ENCODE measurements at places on chromosomes 4 and X.

DNA sequence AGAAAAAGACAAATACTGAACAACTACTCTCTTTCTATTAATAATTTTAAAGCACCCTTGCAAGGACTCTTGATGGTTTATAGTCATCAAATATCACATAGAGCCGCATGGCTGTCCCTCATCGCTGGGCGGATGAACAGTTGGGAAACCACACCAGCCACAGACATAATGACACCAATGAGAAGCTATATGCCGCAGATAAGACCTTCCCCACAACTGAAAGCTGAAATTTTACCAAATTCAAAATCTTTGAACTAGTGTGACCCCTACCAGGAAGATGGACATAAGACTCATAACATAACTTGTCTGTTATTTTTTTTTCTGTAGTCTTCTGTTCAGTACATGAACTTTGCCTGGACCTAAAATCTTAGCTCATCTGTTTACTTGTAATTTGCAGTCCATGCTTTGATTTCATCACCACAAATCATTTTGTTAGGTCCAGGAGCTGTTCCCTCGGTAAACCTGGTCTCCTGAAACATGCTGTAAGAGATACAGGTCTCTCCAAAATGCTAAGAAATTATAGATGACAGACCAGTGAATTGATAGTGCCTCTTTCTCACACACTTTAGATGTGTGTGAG is 157.3 kb upstream of the RAPGEF2 start:
- no peak for DNase-seq

GRCh38 chr4:8167291-8167690 is 8.7 kb upstream of the ABLIM2 start:
- DNase-seq: no peak

DNA sequence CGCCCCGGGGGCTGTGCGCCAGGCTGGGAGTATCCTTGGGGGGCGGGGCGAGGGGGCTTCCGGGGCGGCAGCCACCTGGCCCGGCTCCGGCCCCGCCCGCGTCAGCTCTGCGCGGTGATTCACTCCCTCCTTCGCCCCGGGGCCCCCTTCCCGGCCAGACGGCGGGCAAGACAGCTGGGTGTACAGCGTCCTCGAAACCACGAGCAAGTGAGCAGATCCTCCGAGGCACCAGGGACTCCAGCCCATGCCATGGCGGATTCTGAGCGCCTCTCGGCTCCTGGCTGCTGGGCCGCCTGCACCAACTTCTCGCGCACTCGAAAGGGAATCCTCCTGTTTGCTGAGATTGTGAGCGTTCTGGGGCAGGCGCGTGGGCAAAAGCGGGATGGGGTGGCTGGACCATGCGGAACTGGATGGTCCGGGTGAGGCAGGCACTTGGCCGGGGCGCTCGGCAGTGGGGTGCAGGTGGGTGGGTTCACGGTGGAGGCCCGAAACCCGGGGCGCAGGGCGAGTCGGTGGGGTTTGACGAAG is at the start of gene PLP2:
PLP2 (plus strand) TSS at position 147 of the 528 bp plus-strand sequence; CDS start at position 250, 103 bp downstream.
- peak; percentile 77 for DNase-seq

DNA sequence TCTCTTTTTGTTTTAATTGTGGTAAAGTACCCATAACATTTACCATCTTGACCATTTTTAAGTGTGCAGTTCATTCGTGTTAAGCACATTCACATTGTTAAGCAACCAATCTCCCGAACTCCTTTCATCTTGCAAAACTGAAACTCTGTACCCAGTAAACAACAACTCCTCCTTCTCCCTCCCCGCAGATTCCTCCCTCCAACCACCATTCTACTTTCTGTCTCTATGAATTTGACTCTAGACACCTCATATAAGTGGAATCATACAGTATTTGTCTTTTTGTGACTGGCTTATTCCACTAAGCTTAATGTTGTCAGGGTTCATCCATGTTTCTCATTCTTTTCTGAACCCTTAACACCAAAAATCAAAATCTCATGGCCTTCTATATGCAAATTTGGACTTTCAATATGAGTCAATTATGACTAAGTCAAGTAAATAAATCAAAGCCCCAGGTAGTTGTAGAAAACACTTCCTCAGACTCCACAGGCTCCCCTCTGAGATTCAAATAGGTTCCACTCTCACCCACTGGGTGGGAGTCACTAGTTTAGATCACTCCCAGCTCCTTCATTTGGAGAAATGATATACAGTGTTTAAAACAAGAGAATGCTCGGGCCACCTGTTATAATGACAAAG is 9.8 kb upstream of the RTL5 start:
- DNase-seq: no peak

DNA sequence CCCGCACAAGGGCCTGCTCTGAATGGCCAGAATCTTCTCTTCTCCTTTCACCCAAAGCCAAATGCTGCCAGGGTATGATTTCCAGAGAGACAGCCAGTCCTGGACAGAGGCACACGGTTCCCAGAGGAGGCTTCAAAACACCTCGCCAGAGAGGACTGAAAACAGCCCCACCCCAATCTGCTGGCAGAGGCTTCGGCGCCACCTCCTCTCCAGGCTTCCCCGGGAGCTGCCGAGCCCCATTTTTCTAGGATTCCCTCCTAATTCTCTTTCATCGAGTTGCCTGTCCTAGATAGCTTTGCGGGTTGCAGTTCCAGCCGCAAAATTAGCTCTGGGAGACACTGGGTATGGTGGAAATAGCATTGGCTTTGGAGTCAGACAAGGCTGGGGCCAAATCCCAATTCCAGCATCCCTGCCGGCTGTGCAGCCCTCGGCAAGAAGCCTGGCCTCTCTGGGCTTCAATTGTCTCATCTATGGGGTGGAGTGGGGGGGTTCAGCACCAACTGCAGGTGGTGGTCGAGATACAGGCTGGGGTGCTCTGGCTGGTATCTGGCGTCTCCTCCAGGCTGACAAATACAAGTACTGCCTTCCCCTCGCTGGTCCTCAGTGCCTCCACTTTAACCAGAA is 22.6 kb downstream of the PPP2R2C start:
- DNase-seq: no peak

DNA sequence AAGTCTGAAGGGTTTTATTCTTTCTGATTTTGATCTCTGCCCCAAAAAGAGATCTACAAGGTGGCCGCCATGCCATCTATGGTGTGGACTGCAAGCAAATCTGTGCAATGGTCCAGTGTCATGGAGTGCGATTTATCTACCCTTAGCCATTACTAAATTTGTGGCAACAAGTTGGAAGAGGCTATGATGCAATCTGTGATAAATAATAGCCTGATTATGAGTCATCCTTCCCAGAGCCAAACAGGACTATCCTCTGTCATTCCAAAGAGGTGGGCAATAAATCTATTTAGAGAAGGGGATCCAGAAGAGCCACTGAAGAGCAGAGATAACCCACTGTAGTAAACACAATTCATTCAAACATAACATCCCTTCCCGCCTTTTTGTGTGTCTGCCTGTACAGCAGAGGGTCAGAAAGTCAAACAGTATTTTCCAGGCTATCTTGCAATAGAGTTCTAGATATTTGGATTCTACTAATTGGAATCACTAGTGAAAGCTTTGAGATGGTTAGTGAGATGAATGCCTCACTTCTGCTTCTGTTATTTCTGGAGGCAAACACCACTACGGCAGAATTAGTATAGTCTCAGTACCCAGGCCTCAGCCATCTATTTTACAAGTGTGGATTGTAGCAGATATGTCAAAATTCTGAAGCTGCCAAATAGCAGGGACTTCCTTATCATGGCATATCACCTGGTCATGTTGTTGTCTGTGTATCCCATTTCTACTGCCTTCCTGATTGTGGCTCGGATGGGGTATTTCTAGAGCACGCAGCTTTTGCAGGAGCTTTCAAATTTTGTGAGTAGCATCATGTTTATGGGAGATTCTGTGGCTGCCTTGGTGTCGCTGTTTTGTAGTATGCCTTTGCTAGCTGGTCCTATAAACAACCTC is 192.0 kb downstream of the SMIM20 start:
- no peak for DNase-seq

- no peak for DNase-seq
Observed at GRCh38 chr4:183588169-183588675, 70.8 kb downstream of the RWDD4 start.

DNA sequence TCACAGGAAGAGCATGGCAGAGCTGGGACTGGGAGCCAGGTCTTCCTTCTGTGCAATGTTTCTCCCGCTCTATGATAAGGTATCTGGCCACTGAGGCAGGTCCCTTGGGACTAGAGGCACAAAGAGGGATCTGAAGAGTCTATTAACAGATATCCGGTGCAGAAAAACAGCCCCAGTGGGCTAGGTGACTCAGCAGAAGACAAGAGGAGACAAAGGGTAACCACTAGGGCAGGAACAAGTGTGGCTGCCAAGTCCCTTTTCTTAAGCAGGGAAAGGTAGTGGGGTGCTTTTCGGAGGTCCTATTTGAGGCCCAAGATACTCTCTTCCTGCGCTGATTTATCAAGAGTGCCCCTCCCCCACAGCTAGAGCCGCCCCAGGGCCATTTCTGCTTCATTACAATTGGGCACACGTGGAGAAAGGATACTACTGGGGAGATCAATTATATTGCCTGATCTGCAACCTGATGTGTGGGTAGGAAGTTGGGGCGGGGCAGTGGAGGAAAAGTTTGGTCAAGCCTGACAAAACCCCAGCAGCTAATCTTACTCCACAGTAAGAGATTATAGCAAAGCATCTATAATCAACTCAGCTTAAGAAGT is at the start of gene DGAT2L6:
DGAT2L6 (plus strand) TSS at position 546 of the 596 bp plus-strand sequence. CDS start 100 bp downstream, outside the sequence.
- no peak for DNase-seq

DNA sequence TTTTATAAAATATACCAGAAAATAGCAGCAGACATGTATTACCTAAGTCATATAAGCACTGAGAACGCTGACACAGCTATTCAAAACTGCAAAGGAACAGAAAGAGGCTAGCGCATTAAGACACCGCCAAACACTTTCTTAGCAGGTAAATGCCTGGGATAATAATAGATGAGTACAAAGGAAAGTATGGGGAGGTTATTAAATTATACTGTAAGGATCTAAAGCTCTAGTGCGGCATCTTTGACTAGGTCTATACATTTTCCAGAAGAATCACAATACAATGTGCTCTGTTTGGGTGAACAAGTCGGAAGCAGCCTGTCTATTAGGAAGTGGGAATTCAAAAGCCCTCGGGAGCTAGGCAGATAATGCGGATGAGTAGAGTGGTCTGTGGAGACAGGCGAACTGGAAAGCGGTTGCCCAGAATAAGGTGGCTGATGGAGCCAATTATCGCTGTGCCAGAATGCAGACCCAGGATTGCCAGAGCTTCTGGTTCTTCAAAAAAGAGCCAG is 443.6 kb upstream of the TENM3 start:
- no peak for DNase-seq

DNA sequence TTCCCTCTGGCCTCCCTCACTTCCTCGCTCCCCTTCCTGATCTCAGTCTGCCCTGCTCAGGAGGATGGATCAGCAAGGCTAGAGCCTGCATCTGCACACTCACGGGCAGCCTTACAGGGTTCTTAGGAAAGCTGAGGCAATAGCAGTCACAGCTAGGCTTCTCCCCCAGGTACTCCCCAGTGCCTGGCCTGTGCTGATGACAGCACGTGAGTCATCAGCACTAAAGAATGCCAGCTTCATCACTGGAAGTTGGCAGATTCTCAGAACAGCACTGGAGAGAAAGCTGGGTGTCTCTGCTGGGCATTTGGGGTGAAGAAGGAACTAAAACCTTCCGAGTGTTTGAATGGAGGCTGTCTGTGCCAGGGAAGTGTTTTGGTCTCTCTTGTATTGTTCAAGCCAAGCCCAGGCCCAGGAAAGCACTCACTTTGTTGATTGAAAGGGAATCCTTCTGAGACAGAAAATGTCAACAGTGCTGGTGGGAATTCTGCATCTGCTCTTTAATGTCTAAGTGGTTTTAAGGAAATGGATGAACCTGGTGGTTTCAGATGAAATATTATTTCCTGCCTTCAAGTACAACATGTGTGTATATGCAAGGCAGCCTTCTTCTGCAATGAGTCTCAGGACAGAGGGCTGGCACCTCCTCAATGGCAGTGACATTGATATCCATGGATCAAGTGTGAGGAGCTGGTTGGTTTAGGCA is 73.0 kb upstream of the SCOC start:
- DNase-seq: no peak

DNA sequence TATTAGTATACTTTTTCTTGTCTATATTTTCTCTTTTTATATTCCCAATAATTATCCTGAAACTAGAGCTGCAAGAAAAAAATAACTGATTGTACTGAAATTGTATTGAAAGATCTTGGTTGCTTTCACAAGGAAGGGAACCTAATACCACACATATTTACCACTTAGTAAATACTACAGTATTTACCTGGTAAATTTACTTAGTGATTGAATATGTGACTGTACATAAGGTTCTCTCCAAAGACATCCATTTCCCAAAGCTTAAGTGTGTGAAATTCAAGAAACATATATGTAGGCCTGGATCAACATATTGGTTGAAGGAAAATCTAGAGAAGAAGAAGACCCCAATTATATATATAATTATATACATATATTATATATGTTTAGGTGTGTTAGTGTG is 1272.7 kb downstream of the C4orf33 start:
- DNase-seq: no peak

GRCh38 chr4:1808396-1808795 is 15.3 kb downstream of the FGFR3 start:
- DNase-seq: no peak

DNA sequence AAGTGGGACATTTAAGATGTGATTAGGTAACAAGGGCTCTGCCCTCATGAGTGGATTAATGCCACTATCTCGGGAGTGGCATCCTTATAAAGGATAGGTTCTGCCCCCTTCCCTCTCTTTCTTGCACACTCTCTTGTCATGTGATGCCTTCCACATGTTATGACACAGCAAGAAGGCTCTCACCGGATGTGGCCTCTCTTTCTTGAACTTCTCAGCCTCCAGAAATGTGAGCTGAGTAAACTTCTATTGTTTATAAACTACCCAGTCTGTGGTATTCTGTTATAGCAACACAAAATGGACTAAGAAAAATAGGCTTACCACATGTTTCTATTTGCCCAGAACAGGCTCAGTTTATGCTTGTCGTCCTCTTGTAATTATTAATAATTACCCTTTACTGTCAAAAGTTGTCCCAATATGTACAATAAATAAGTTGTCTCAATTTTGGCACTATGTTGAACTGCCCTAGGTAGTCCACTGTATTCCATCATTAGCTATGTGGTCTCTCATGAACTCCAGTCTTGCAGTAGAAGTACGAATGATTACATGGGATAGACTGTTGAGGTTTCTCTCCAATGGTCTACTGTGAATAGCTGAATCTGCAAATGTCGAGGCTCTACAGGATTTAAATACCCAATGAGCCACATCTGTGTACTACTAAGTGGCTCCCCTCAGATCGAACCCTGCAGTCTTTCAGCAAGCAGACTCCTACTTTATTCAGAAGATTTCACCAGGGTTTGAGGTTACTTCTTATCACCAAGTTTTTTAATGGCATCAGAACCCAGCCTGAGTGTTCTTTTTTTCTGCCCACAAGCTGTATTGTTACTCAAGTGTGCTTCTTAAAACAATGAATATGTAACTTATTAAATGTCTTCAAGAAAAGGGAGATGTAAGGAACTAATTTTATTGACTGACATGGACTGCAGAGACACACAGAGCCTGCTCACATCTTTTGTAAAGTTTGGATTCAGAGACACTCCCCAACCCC is 102.0 kb upstream of the LEF1 start:
- no peak for DNase-seq
